ENCODE measurements at places on chromosomes 5 and 9. TPM values are rescaled to one million over a fixed set of nuclear protein-coding genes. Genes with fewer than 3 reads are reported as not detected.

TMEM215 gene
- total RNA-seq = not detected

GGTA1 gene
- total RNA-seq = not detected

SLC44A1 gene
- total RNA-seq = 31.1 TPM

HMHB1 gene
- not detected for total RNA-seq

CLK4 gene
- total RNA-seq = 7.7 TPM
